ENCODE measurements at places on chromosomes 5 and 9.

DNA sequence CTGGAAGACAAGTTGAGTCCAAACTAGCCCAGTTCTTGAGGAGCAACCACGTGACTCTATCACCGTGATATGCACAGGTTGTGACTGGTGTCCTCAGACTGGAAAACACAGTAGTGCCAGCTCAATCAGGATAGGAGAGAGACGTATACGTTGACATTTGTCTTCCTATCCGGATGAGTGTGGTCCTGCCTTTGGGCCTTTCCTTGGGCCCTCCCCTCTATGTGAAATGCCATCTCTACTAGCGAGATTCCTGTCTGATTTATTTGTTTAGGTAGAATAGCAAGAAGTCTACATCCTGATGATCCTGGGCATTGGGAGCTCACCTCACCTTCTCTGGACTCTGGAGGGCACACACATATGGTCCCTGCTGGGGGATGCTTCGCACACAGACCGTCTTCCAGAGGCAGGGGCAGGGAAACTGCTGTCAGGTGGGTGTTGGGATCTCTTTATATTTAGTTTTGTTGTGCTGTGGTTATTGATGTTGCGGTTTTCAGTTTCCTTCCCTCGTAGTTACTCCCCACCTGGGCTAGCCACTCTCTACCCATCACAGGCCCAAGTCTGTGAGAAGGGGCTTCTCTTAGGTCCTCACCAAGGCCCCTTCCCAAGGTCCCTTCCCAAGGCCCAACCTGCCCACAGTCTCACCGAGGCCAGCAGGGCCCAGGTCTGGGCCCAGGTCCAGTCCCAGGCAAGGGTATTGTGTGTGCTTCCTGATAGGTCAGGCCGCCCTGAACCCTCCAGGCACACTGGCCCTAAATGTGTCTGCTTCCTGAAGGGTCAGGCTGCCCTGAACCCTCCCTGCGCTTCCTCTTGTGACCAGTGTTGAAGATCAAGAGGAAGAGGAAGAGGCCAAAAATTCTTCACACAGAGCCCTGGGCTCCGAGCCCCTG is 19.0 kb upstream of the SPINK4 start:
- DNase-seq: no peak

GRCh38 chr9:21454149-21454548 is 13.9 kb downstream of the IFNA1 start:
- no peak for DNase-seq

DNA sequence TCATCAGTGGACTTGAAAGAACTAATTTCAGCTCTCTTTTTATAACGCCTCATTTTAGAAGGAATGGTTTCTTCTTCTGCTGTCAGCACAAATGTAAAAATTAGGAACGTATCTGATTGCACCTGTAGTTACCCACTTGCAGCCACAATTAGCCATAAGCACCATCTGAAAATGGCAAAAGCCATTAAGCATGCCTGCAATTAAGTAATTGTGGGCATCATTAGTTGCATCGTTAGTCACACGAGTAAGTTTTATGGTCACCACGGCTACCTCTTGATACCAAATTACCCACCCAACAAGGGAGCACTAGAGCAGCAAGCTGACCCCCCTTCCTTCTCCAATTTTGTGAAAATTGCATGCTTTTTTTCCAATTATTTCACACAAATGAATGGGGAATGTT is 25.8 kb upstream of the SLC44A1 start:
- no peak for DNase-seq

DNA sequence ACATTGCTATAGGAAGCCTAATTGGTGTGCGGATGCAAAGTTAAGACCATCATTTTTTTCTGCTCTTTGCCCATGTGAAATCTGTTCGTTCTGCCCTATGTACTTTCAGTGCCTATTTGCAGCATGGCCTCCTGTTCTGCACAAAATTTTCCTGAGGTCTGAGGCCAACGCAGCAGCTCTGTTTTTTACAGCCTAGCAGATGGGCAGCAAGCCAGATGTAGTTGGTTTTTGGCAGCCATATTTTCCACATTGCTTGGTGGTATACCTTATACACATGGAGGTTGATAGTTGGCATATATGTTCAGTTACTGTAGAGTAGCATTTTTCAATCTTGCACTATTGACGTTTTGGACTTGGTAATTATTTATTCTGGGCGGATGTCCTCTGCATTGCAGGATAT is 133.5 kb upstream of the MRPS30 start:
- no peak for DNase-seq

DNA sequence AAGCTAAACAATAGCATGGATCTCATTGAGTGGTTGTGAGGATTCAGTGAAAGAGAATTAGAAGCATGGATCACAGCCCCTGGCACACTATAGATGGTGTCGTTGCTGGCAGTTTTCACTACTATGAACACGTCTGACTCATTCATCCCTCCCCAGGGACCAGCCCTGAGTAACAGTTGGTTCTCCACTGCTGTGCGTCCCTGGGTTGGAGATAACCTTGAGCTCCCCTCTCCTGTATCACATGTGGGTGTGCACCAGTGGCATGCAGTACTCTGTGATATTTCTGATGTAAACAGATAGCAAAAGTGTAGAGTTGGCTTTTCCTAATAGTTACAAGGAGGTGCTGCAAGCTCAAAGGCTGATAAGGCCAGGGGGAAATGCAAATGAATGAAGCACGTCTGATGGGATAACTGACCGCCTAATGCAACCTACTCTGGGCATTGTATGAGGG is 8.8 kb upstream of the LCP2 start:
- DNase-seq: no peak

GRCh38 chr5:73037545-73037944 is 81.7 kb downstream of the FCHO2 start:
- DNase-seq: no peak

GRCh38 chr9:105751761-105752160 is 57.4 kb downstream of the TMEM38B start:
- no peak for DNase-seq

DNA sequence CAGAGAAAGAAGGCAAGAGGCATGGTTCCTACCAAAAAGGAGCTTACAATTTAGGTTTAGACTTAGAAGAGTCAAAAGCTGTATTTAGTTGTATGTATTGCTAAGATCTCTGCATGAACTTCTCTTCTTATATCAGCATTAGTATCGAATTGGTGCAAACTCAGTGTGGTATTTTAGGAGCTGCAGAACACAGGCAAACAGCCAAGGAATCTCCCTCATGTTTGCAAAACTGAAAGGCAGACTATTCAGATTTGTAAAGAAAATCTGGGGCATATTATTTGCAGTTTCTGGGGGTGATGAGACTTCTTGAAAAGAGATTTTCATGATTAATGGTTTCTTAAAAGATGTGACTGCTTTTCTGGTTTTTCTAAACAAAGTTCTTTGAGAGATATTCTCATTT is 252.7 kb downstream of the CEMIP2 start:
- no peak for DNase-seq

DNA sequence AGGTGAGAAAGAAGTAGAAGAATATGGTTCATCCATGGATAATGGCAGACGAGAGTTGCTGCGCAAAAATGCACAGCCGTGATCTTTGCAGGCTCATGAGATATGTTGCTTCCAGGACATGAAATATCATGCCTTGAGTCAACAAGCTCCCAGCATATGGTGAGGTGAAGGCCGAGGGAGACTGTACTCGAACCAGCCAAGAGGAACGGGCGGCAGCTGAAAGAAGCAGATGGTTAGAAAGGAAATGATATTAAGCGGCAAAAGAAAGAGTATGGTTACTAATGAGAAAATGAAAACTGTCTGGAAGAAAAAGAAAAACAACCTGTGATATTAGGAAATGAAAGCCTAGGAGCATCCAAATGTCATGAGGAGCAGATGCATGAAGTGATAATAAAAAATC is 344.7 kb upstream of the DAP start:
- DNase-seq: no peak

GRCh38 chr9:115992834-115993233 is 160.8 kb upstream of the PAPPA start:
- DNase-seq: no peak

GRCh38 chr5:52177193-52177592 is 610.5 kb upstream of the ITGA1 start:
- DNase-seq: no peak

DNA sequence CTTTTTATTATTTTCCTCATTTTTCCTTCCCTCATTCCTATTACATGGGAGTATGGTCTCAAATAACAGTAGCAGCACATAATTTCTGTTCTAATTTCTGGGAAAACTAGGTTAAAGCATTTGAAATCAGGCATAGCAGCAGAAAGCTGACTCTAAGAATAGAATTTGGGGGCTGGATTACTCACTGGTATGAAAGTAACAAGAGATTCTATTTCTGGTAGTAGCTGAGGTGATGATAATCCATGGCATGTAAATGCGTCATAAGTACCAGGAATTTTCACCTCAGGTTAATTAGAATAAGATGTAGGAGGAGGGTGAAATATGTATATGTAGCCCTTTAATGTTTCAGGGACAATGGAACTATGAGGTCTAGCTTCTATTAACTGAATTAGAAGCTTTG is 662.0 kb downstream of the PTPRD start:
- DNase-seq: no peak

DNA sequence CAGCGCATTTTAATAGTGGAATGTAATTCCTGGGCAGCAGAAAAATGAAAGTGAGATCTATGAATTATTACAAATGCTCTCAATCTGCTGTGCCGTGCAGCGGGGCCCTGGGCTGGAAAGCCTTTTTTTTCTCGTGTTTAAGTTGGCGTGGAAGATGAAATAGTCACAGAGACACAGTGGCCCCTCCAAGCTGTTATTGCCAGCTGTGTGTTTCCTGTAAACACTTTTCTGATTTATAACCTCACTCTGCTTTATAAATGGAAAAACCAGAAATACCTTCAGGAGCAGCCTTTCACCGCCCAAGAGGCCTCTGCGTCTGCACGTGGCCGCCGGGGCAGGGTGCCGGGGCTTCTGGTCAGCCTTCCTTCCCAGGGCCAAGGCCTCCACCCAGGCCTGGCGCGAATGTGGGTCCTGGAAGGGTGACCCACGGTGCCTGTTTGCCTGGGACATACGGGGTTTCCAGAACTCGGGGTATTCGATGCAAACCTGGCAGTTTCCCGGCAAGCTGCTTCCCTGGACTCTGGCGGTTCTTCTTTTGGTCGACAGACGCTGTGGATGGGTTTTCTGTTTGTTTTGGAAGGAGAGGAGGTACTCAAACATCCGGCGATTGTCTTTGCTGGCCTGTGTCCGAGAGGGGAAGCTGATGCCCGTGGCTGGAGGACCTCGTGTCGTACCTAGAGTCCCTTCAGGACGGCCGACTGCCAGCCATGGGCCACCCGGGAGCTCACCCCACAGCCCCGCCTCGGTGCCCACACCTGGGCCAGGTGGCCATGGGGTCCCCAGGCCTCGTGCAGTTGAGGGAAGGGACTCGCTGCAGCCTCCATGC is 256.7 kb downstream of the PARP8 start:
- no peak for DNase-seq

- DNase-seq: peak; percentile 80
Observed at GRCh38 chr9:15135164-15135792, 171.7 kb downstream of the TTC39B start.

GRCh38 chr9:99816392-99816791 is 5.3 kb upstream of the NR4A3 start:
- no peak for DNase-seq

DNA sequence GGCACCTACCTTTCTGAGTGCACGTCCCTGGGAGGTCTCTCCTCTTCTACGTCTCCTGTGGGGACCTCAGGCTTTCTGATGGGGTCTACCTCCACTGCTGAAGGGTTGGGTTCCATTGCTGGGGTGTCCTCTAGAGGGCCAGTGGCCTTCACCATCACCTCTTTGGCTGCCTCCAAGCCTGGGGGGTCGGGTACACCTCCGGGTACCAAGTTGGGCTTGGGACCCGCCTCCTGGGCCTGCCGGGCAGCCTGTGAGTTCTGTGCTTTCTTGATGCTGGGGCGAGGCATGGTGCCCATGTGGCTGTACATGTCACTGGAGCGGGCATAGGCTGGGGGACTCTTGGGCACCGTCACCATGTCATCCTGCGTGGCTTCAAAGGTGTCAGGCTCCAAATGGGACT is 4.5 kb downstream of the SH2D3C start:
- no peak for DNase-seq

DNA sequence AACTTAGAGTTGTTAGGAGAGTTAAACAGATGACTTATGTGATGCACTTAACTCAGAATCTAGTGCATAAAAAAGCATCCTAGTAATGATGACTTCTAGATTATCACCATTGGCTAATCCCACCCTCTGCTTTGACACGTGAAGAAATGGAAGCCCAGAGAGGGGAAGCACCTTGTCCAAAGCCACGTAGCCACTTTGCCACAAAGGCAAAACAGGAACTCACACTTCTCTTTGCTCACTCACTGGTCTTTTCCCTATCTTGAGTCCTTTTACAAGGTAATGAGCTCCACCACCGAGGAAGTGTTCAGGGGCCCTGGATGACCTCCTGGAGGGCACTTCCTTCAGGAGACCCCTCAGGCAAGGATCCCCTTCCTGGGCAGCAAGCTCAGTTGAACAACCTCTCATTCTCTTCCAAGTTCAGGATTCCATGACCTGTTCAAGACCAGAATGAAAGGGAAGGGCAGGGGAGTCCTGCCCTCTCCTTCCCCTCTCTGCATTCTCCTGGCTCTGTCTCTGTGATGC is 89.7 kb downstream of the HRH2 start:
- DNase-seq: no peak

GRCh38 chr9:80550181-80550580 is 978.4 kb downstream of the TLE4 start:
- DNase-seq: no peak

GRCh38 chr5:31924005-31924404 is 250.1 kb downstream of the GOLPH3 start:
- DNase-seq: no peak
